ENCODE measurements at places on chromosomes 7 and 10. TPM values are rescaled to one million over a fixed set of nuclear protein-coding genes. Genes with fewer than 3 reads are reported as not detected.

GRCh38 chr10:102795453-102796406 lies 41.5 kb downstream of the CYP17A1 start:
- H3K4me1 ChIP-seq = peaks cover 19% of the 10 kb centered on the region
- no peak for DNase-seq
- peak overlapping the region; percentile 10 for H3K27ac ChIP-seq
- no peaks in the 10 kb centered on the region for H3K27me3 ChIP-seq
- peaks cover 6% of the 10 kb centered on the region for H3K36me3 ChIP-seq

DNA sequence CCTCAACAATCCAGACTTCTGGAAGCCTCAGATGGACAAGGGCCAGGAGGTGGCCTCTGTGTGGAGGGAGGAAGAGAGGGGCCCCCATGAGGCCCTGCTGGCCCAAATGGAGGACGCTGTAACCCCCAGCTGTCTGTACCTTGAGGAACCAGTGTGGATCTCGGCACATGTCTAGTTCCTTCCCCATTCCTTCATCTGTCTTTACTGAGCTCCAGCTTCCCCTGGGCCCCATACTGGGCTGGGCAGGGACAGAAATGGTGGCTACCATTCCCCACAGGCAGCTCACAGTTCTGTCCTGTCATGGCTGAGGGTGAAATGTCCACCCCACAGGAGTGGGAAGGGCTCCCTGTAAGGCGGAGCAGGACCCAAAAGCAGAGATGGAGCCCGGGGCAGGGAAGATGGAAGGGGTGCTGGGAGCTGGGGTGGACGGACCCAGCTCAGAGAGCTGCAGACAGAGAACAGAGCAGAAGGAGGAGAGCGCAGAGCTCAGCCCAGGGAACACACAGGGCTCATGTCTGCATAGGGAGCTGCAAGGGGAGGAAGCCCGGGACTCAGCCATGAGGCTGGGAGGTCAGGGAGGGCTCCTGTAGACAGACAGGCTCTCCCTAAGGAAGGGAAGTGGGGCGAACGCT lies 22.8 kb downstream of the ANTXRL start:
- H3K27ac ChIP-seq = no peak overlapping the region
- no peak for DNase-seq
- 0 out of 2 replicates have a peak, but pooled peaks cover 4% of the 10 kb centered on the region for H3K27me3 ChIP-seq
- no peak overlapping the region for H3K4me3 ChIP-seq

GRCh38 chr7:54743580-54743979 lies 15.4 kb downstream of the SEC61G start:
- no peak overlapping the region for H3K27ac ChIP-seq
- peaks cover 15% of the 10 kb centered on the region for H3K36me3 ChIP-seq
- no peaks in the 10 kb centered on the region for H3K4me1 ChIP-seq
- no peak for DNase-seq
- H3K4me3 ChIP-seq = no peak overlapping the region

DNA sequence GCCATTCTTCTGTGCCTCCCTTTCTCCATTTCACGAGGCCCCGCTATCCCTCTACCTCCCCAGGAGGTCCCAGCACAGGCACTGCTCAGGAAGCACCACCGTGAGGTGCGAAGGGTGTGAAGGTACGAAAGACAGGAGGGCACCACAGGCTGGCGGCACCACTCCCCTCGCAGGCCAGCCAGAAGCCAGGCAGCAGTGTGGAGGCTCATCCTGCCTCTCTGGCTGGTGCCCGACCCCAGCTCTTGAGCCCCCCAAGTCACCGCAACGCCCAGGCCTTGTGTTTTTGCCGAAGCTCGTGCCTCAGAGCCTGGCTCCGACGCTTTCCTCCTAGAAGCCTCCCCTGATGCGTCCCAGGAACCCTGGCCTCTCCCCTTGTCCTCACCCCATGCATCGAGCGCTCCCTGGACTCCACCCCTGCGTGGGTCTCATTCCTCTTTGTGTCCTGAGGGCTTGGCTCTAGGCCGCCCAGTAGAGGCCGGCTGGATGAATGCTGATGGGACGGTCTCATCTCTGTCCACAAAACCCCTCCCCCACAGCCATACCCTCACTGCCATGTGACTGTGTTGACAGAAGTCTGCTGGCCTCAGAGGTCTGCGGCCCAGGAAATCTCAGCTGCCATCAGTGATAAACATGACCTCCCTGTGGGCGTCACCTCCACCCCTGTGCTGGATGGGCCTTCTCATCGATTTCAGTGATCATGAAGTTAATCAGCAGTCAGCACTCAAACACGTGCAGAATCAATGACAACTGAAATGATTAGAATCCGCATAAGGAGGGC lies 19.3 kb downstream of the BRI3 start:
- no peaks in the 10 kb centered on the region for H3K4me1 ChIP-seq
- no peak overlapping the region for H3K27ac ChIP-seq
- no peak overlapping the region for H3K4me3 ChIP-seq
- H3K36me3 ChIP-seq = no peaks in the 10 kb centered on the region

DNA sequence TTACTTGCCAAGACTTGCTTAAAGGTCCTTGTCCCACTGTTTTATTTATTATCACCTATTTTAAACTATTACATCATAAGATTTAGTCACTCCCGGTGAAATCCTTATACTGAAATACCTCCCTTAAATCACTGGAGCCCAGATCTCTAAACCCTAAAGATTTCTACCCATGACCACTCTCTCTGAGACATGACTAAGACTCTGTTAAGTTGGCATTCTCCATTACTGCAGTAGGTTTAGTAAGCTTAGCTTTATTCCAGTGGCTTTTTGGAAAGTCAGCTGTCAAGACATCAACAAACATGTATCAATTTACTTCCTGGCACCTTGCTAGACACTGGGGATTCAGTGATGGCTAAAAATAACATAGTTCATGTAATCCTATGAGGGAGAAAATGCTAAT lies 874.2 kb downstream of the KCNMA1 start:
- no peak overlapping the region for H3K27ac ChIP-seq
- H3K4me1 ChIP-seq = no peaks in the 10 kb centered on the region
- peaks cover 24% of the 10 kb centered on the region for H3K27me3 ChIP-seq
- no peak for DNase-seq
- no peak overlapping the region for H3K4me3 ChIP-seq
- H3K36me3 ChIP-seq = no peaks in the 10 kb centered on the region

- H3K4me1 ChIP-seq = no peaks in the 10 kb centered on the region
- H3K27me3 ChIP-seq = no peaks in the 10 kb centered on the region
- no peak overlapping the region for H3K4me3 ChIP-seq
- peak; percentile 50 for DNase-seq
Measured at GRCh38 chr7:97845622-97846203, 26.5 kb downstream of the ASNS start.

DNA sequence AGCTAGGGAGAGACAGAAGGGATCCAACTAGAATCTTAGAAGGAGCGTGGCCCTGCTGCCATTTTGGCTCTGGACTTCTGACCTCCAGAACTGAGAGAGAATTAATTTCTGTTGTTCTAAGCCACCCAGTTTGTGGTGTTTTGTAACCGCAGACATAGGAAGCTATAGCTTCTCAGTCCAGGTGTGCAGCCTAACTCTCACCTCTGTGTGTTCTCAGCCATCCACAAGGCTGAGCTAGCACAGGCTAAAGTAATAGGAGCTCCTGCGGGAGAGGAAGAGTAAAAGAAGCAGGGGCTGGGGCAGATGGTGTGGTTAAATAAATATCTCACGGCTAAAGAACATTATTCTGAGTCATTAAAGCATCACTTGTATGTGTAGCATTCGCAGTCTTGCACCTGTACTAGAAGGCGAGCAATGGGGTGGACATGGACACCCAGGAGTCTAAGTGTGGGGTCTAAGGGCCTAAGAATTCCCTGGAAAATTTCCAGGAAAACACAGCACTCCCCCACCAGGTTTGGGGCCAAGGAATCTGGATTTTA lies 94.1 kb downstream of the AOAH start:
- no peak for DNase-seq
- H3K4me1 ChIP-seq = no peaks in the 10 kb centered on the region
- no peaks in the 10 kb centered on the region for H3K36me3 ChIP-seq
- H3K27ac ChIP-seq = no peak overlapping the region
- H3K27me3 ChIP-seq = peaks cover 47% of the 10 kb centered on the region
- H3K4me3 ChIP-seq = no peak overlapping the region

- peak overlapping the region; percentile 100 for H3K27ac ChIP-seq
- H3K4me3 ChIP-seq = peak overlapping the region; percentile 86
- peak; percentile 70 for DNase-seq
- H3K27me3 ChIP-seq = no peaks in the 10 kb centered on the region
Measured at GRCh38 chr10:17227367-17228090, 512 bp upstream of the VIM start.

DNA sequence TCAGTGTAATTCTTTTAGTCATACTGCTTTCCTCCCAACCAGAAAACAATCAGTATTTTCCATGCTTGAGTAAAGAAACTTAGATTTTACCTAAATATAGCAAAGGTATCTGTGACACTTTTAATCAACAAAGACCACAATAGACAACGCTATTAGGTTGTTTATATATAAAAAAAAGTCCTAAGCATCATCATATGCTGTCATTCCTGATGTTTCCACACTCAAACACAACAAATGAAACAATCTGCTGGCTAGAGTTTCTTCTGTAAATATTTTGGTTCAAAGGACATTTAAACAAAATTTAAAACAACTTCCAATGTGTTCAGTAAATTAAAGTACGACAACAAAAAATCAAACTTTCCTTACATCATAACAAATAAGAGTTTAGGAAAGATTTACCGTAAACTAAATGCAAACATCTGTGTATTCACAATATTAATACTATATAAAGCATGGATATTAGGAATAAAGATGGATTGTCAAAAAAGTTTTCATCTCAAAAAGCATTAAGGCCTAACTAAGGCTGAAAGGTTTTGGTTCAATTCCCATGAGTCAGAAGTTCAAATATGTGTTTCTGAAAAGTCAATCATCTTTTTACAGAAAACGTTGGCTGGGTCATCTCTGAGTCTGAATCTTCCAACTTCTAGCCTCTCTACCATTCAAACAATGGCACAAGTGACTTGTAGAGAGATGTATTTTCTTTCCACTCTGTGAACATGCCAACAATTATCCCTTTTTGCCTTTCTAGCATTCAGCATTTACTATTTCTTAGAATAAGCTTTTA lies 157.1 kb downstream of the CRPPA start:
- no peaks in the 10 kb centered on the region for H3K27me3 ChIP-seq
- DNase-seq = no peak
- no peaks in the 10 kb centered on the region for H3K36me3 ChIP-seq
- H3K27ac ChIP-seq = no peak overlapping the region
- H3K4me1 ChIP-seq = peaks cover 5% of the 10 kb centered on the region

- H3K4me1 ChIP-seq = peaks cover 8% of the 10 kb centered on the region
- no peak overlapping the region for H3K4me3 ChIP-seq
- H3K36me3 ChIP-seq = peaks cover 43% of the 10 kb centered on the region
- H3K27me3 ChIP-seq = no peaks in the 10 kb centered on the region
- DNase-seq = peak; percentile 81
- no peak overlapping the region for H3K27ac ChIP-seq
Measured at GRCh38 chr10:21732067-21732772, 198.2 kb downstream of the MLLT10 start.

DNA sequence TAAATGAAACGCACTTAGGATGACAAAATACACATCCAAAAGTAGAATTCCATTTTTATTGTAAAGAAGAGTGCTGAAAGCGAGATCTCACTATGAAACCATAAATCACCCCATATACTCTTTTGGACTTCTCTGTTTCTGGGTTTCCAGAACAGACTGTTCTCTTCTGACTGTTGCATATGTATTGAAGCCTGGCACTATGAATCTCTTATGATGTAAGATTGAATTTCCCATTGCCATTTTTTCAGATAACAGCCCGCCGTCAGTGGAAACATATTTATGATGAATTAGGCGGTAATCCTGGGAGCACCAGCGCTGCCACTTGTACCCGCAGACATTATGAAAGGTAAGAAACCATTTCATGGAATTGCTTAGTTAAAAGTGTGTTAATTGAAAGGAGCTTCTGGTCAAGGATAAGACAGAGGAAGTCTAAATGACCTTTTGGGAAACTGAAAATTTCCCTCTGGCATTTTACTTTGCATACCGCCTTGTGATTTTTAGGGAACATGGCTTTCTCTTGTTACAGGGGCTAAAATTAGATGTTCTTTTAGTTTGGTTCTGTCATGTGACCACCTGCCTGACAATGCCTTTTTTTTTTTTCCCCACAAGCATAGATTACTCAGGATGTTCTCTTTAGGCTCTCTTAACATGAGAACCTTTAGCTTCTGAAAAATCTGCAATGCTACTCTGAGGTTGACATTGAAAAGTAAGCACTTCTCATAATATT lies 168.1 kb downstream of the ARID5B start:
- H3K4me3 ChIP-seq = no peak overlapping the region
- H3K27ac ChIP-seq = no peak overlapping the region
- H3K36me3 ChIP-seq = peaks cover 87% of the 10 kb centered on the region
- no peak for DNase-seq
- H3K27me3 ChIP-seq = no peaks in the 10 kb centered on the region

- no peak overlapping the region for H3K4me3 ChIP-seq
- no peak overlapping the region for H3K27ac ChIP-seq
- H3K36me3 ChIP-seq = no peaks in the 10 kb centered on the region
- no peak for DNase-seq
- no peaks in the 10 kb centered on the region for H3K27me3 ChIP-seq
Measured at GRCh38 chr7:35854311-35854710, 53.5 kb downstream of the SEPTIN7 start.

- no peaks in the 10 kb centered on the region for H3K36me3 ChIP-seq
- H3K4me3 ChIP-seq = peak overlapping the region; percentile 70
- peak; percentile 51 for DNase-seq
- no peaks in the 10 kb centered on the region for H3K4me1 ChIP-seq
- no peaks in the 10 kb centered on the region for H3K27me3 ChIP-seq
Measured at GRCh38 chr7:149285603-149286002, 23.6 kb downstream of the ZNF783 start.

- no peaks in the 10 kb centered on the region for H3K4me1 ChIP-seq
- peak; percentile 58 for DNase-seq
- no peak overlapping the region for H3K4me3 ChIP-seq
- no peaks in the 10 kb centered on the region for H3K36me3 ChIP-seq
Measured at GRCh38 chr7:6618621-6619020, 3.2 kb downstream of the ZNF853 start.

GRCh38 chr7:497346-497745 lies 22.3 kb downstream of the PDGFA start:
- H3K4me1 ChIP-seq = no peaks in the 10 kb centered on the region
- no peaks in the 10 kb centered on the region for H3K27me3 ChIP-seq
- no peak overlapping the region for H3K4me3 ChIP-seq

- no peak overlapping the region for H3K4me3 ChIP-seq
- H3K27me3 ChIP-seq = no peaks in the 10 kb centered on the region
- no peak overlapping the region for H3K27ac ChIP-seq
- no peaks in the 10 kb centered on the region for H3K4me1 ChIP-seq
- DNase-seq = no peak
Measured at GRCh38 chr7:7978860-7979259, 10.3 kb downstream of the GLCCI1 start.

GRCh38 chr7:29806208-29806994 lies at the start of gene WIPF3:
TSS of gene WIPF3 (plus strand) at chr7:29806508. CDS start at chr7:29834725, 28,217 bp downstream.
- H3K27me3 ChIP-seq = peaks cover 87% of the 10 kb centered on the region
- peak; percentile 44 for DNase-seq
- H3K27ac ChIP-seq = no peak within 1 kb of the TSS
- no peaks in the 10 kb centered on the region for H3K4me1 ChIP-seq
- no peaks in the 10 kb centered on the region for H3K36me3 ChIP-seq

- DNase-seq = peak; percentile 84
- H3K4me1 ChIP-seq = peaks cover 13% of the 10 kb centered on the region
- no peaks in the 10 kb centered on the region for H3K27me3 ChIP-seq
- H3K36me3 ChIP-seq = no peaks in the 10 kb centered on the region
Measured at GRCh38 chr7:143279186-143280098, 5.3 kb upstream of the TMEM139 start.

PPP1R17 gene
- total RNA-seq = not detected

MMP21 gene
- total RNA-seq = not detected

ZFYVE27 gene
- total RNA-seq = 32.6 TPM

CHN2 gene
- not detected for total RNA-seq

PTPRE gene
- total RNA-seq = 2.7 TPM

OR9A2 gene
- not detected for total RNA-seq

ETV1 gene
- total RNA-seq = 14.5 TPM

GPRIN2 gene
- not detected for total RNA-seq

CTAGE8 gene
- 0.13 TPM for total RNA-seq

AEBP1 gene
- total RNA-seq = 53.0 TPM

PILRA gene
- total RNA-seq = not detected

CFTR gene
- total RNA-seq = not detected

IL15RA gene
- 0.89 TPM for total RNA-seq
